Right renal pelvis (tissue), 4 donors: ENCODE measurements at places on chromosomes 1 and 21. TPM values are rescaled to one million over a fixed set of nuclear protein-coding genes. Genes with fewer than 3 reads are reported as not detected.

DNA sequence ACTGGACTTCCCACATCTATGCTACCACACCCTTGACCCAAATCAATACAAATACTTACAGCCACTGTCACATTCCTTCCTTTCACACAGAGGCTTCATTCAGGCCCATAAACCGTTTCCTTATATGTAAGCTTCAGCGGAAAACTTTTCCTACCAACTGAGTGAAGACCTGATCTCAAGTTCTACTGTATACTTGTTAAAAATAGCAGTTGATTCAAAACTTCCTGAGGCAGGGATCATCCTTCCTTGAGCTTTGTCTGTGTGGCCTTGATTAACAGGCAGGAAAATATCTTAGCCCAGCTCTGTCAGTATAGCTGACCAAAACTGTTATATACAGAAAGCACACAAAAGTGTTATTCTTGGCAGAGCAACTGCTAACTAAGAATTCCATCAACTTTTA is 42.7 kb downstream of the DENND2C start:
- DNase-seq, result no peak

GRCh38 chr1:6511056-6511455 is 19.6 kb upstream of the PLEKHG5 start:
- DNase-seq, result no peak

The LCE5A gene
- polyA plus RNA-seq, result 0.10 TPM

DNA sequence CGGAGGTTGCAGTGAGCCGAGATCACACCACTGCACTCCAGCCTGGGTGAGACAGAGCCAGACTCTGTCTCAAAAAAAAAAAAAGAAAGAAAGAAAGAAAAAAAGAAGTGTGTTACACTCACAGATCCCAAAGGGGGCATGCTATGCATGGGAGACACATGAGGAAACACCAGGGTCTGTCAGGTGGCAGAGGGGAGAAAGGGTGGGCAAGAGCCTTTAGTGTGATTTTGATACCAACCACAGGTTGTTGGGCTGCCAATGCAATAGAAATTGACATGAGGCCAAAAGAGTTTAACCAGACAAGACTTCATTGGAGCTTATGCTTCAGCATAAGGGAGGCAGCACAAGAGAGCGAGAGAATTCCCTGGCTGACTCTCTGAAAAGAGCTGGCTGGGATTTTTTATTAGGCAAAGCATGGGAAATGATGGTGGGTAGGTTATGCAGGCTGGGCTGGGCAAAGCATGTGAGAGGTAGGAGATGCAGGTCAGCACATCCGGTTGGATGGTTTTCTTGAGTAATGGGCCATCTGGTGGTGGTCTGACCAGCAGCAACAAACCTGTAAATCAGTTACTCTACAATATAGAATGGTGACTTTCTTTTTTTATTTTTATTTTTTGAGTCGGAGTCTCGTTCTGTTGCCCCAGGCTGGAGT is 11.7 kb upstream of the EXTL1 start:
- DNase-seq, result peak; percentile 7

The TESK2 gene
- 6.2 TPM for polyA plus RNA-seq

DNA sequence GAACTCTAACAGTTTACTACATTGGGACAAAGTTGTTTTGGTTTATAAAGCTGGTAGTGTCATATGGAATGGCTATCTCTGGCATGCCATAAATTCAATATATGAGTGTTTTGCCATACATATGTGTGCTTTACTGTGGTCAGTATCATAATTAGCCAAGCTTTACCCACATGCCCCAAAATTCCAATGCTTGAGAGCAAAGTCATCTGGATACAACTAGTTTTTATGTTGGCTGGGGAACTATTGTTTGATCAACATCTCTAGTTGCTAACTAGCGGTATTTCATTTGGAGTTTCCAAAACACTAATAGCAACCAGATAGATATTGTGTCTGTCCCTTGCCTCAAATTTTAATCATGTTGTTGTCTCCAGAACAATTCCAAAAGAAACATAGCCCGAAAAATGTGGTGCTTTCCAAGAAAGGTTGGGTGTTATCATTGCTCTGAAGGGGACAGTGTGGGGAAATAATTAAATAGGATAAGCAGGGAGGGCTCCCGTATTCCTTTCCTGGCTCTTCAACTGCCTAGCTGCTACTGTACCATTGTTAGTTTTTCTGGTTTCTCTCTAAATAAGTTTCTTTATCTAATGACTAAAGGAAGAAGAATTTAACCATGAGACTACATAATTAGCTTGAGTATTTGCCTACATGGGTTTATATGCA is 136.1 kb downstream of the TGFB2 start:
- no peak for DNase-seq

DNA sequence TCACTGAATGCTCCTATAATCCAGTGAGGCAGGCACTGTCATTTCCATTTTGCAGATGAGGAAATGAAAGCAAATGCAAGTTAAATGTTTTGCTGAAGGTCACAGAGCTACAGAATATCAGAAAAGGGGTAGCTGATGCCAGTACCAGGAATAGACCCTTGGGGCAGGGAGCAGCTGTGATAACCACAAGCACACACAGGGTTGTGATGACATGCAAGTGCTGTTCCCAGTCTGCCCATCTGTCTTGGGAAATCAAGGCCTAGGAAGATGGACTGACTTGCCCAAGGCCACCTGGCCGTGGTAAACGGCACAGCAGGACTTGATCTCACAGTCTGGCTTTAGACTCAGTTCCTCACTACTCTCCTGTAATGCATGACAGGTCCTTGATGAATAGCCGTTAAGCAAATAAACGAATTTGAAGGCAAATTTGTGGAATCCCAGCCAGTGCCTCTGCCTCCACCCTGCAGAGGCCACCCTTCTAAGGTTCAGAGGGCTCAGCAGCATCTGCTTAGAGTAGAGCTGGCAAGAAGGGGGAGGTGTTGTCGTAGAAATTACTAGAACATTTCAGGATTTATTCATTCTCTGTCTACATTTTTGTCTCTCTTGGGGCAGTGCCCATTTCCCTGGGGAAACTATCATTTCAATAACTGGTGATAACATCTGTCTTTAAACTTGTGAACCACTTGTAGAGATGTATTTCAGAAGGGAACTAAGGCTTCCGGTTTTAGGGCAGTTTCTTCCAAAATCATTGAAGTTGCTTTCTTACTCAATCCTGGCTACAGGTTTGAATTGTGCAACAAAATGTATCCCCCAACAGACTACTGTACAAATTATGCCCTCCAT is 53.2 kb upstream of the MRPS6 start:
- no peak for DNase-seq

DNA sequence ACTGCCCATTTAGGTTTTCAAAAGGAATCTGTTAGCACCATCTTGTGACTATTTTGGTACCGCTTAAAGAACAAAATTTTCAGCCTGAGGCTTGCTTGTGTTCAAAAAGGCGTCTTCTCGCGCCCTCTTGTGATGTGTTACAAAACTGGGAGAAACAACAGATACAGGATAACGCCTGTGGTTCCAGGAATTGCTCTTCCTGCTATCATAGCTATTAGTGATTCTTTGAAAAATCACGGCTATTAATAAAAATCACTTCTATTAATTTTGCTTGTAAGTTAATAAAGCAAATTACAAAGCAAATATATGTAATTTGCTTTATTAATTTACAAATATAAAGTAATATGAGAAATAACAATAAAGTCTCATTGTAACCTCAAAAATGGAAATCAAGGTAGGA is 82.2 kb upstream of the ABCD3 start:
- peak; percentile 72 for DNase-seq

GRCh38 chr1:91374086-91374485 is 30.6 kb downstream of the HFM1 start:
- no peak for DNase-seq

- no peak for DNase-seq
These were observed 594.8 kb upstream of the ADGRL2 start for GRCh38 chr1:81205956-81206355.

- DNase-seq, result no peak
These were observed 24.1 kb downstream of the SUSD4 start for GRCh38 chr1:223339861-223340260.

The GSTM5 gene
- 55.4 TPM for polyA plus RNA-seq

The RAB25 gene
- 52.5 TPM for polyA plus RNA-seq

GRCh38 chr1:199545780-199546179 is 481.7 kb upstream of the NR5A2 start:
- DNase-seq, result no peak

GRCh38 chr1:40840526-40841323 is 21.4 kb downstream of the CITED4 start:
- no peak for DNase-seq

DNA sequence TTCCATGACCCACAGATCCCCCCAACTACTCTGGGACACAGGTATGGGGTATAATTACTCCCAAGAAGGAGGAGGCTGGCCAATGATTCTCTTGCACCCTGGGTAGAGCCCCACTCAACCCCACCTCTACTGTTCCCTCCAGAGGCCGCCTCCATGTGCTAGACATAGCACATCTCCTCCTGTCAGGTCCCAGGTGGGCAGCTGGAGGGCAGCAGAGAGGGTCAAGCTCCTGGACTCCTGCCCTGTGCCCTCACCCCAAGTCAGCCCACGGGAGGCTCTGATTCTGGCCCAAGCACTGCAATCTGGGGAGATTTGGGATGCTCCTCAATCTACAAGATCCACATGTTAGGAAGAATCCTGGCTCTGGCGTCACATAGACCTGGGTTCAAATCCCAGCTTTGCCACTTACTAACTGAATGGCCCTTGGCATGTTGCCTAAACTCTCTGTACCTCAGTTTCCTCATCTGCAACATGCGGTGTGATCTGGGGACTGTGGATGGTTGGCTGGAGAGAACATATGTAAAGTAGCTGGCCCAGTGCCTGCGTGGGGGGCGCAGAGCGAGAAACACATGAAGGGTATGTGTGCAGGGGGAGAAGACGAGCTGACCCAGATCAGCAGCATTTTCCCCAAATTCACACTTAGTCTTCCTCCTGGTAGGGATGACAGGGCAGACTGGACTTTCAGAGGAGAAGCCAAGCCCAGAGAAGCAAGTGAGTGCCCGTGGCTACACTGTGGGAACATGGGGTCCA is 23.2 kb downstream of the TNNT2 start:
- DNase-seq, result no peak

DNA sequence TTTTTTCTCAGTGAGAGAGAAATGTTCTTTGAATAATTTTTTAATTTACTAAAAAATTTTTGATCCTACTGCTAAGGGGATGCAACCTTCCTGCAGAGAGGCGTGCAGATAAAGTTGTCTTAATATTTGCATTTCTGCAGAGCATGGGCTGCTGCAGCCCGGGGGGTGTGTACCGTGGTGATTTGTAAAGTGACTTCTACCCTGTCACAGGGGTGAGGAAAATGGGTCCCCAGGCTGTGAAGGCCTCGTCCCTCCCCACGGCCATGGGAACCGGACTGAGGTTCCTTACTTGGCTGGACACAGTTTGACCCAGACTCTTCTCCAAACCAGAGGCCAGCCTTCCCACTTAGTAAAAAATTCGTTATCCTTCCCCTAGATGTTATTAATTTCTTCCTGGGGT is 9.5 kb upstream of the C1orf174 start:
- no peak for DNase-seq

GRCh38 chr1:37453647-37454046 is 20.7 kb upstream of the ZC3H12A start:
- DNase-seq, result no peak

- no peak for DNase-seq
These were observed 4.7 kb downstream of the DNALI1 start for GRCh38 chr1:37561133-37562132.
